ENCODE measurements at places on chromosomes 6 and 20. TPM values are rescaled to one million over a fixed set of nuclear protein-coding genes. Genes with fewer than 3 reads are reported as not detected.

GRCh38 chr6:73108949-73109348, 116.3 kb downstream of the KHDC1L start:
- H3K4me3 ChIP-seq = no peak overlapping the region
- no peaks in the 10 kb centered on the region for H3K4me1 ChIP-seq
- no peak overlapping the region for H3K27ac ChIP-seq
- no peak for DNase-seq

DNA sequence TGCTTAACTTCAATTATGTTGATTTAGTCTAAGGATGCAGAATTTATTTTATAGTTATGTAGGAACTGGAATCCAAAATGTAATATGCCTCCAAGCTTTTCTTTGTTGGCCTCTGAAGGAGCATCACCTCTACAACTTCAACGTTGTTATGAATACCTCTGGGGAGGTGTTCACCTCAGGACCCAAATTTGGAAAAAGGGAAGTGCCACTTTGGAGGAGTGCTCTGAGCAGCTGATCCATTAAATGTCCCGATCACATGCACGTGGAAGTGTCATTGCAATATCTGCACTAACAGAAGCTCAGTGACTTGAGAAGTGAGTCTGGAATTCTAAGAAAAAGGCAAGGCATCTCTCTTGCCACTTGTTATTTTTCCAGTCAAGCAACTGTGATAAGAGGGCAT, 22.2 kb upstream of the SLC17A3 start:
- H3K27me3 ChIP-seq = no peaks in the 10 kb centered on the region
- peaks cover 33% of the 10 kb centered on the region for H3K4me1 ChIP-seq
- H3K36me3 ChIP-seq = no peaks in the 10 kb centered on the region
- H3K27ac ChIP-seq = no peak overlapping the region
- no peak overlapping the region for H3K4me3 ChIP-seq

DNA sequence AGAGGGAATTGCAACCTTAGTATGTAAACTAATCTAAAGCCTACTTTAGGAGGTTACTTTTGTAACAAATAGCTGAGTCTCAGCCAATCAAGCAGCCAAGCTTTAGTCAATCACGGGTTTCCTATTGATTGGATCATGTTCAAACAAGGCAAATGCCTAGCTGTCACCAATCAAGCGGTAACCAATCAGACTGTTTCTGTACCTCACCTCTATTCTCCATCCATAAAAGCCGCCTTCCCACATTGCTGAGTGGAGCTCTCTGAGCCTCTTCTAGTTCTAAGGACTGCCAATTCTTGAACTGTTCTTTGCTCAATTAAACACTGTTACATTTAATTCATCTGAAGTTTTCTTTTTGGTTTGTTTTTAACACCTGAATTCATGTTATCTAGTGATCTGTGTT, 148.4 kb upstream of the BMP5 start:
- no peak overlapping the region for H3K27ac ChIP-seq
- H3K27me3 ChIP-seq = no peaks in the 10 kb centered on the region
- DNase-seq = no peak

DNA sequence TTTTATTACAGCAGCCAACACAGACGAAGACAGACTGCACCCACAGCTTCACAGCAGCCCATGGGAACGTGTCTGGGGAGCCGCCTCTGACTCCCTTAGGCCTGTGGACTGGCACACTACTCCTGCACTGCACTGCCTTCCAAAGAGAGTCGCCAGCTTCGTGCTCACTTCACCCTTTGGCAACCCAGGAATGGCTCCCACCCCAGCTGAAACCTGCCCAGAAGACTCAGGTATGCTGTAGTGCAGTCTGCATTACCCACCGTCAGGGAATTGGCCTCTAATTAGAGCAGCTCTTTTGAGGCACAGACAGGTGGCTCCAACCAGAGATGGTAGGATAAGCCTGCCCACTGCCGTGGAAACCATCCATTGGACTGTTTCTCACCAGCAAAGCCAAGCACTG, 39.9 kb upstream of the FRMD1 start:
- H3K4me1 ChIP-seq = peaks cover 14% of the 10 kb centered on the region
- no peak for DNase-seq
- H3K36me3 ChIP-seq = no peaks in the 10 kb centered on the region
- H3K4me3 ChIP-seq = no peak overlapping the region

GRCh38 chr6:49453221-49453620, 9.8 kb downstream of the MMUT start:
- no peak overlapping the region for H3K27ac ChIP-seq
- H3K4me3 ChIP-seq = no peak overlapping the region
- peaks cover 4% of the 10 kb centered on the region for H3K36me3 ChIP-seq
- peak; percentile 6 for DNase-seq

- H3K27ac ChIP-seq = no peak overlapping the region
- H3K27me3 ChIP-seq = no peaks in the 10 kb centered on the region
- no peak overlapping the region for H3K4me3 ChIP-seq
- no peak for DNase-seq
Observed at GRCh38 chr6:35181308-35181932, 32.3 kb upstream of the SCUBE3 start.

DNA sequence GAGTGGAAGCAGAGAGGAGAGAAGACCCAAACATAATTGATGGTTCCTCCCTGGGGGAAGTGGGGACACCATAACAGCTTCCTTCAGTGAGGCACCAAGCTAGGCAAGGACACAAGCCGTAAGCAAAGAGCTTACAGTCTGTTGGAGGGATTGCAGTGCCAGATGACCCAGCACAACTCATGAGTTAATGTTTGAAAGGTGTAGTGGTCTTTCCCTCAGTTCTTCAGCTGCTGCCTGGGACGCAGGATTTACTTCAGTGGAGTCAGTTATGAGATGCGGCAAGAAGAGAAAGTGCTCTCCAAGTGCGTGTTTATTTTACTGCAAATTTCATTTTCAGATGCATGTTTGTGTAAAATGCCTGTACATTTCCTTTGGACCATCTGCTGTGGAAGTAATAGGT, 38.7 kb upstream of the SLC17A4 start:
- no peak overlapping the region for H3K27ac ChIP-seq
- DNase-seq = peak; percentile 47
- H3K36me3 ChIP-seq = no peaks in the 10 kb centered on the region
- peaks cover 38% of the 10 kb centered on the region for H3K4me1 ChIP-seq
- H3K27me3 ChIP-seq = no peaks in the 10 kb centered on the region

GRCh38 chr20:10659651-10660601, 13.9 kb downstream of the JAG1 start:
- peaks cover 94% of the 10 kb centered on the region for H3K36me3 ChIP-seq
- no peak overlapping the region for H3K4me3 ChIP-seq
- peak overlapping the region; percentile 7 for H3K27ac ChIP-seq

- H3K4me1 ChIP-seq = 0 out of 2 replicates have a peak, but pooled peaks cover 7% of the 10 kb centered on the region
- no peak for DNase-seq
- no peaks in the 10 kb centered on the region for H3K27me3 ChIP-seq
- no peak overlapping the region for H3K4me3 ChIP-seq
- no peaks in the 10 kb centered on the region for H3K36me3 ChIP-seq
Observed at GRCh38 chr6:147103007-147103406, 101.2 kb upstream of the STXBP5 start.

DNA sequence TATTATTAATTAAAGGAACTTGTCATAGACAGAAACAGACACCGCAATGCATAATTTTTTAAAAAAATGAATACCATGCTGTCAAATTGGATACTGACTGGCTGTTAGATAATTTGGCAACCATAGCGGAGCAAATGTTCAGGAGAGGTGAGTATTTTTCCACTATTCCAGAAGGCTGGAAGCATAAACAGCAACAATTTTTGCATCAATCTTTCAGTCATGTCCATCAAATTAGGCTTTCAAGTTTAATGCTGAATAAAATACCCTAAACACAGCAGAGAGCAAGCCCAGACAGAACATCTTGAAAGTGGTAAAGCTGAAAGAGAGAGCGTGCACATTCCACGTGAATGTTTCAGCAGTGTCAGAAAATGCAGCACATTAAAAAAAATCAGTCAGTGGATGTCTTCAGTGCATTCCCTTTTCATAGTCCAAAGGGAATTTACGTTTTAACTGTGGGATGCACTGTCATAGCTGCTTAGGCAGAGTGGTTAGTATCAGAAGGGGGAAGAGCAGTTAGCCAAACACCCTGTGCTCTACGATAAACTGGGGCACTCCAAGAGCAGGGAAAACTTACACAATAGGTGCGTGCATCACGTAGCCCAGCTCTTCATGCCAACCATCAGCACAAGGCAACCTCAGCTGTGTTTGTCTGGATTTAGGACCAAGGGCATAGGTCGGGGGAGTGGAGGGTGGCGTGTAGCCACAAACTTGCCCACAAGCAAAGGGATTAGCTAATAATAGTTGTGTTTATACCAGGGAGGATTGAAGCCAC, 116.2 kb upstream of the STMND1 start:
- peaks cover 7% of the 10 kb centered on the region for H3K4me1 ChIP-seq
- H3K27me3 ChIP-seq = peaks cover 13% of the 10 kb centered on the region
- no peak for DNase-seq
- no peaks in the 10 kb centered on the region for H3K36me3 ChIP-seq

- no peak overlapping the region for H3K27ac ChIP-seq
- no peak overlapping the region for H3K4me3 ChIP-seq
- H3K27me3 ChIP-seq = no peaks in the 10 kb centered on the region
- 0 out of 2 replicates have a peak, but pooled peaks cover 9% of the 10 kb centered on the region for H3K4me1 ChIP-seq
Observed at GRCh38 chr20:4864311-4864752, 137.0 kb downstream of the SLC23A2 start.

GRCh38 chr6:46948699-46949098, 27.0 kb upstream of the ADGRF5 start:
- H3K36me3 ChIP-seq = no peaks in the 10 kb centered on the region
- peaks cover 50% of the 10 kb centered on the region for H3K27me3 ChIP-seq
- H3K27ac ChIP-seq = no peak overlapping the region

GRCh38 chr20:47781632-47782031, 3.6 kb downstream of the SULF2 start:
- no peak for DNase-seq
- no peaks in the 10 kb centered on the region for H3K36me3 ChIP-seq
- H3K27me3 ChIP-seq = peaks cover 11% of the 10 kb centered on the region
- no peak overlapping the region for H3K27ac ChIP-seq

DNA sequence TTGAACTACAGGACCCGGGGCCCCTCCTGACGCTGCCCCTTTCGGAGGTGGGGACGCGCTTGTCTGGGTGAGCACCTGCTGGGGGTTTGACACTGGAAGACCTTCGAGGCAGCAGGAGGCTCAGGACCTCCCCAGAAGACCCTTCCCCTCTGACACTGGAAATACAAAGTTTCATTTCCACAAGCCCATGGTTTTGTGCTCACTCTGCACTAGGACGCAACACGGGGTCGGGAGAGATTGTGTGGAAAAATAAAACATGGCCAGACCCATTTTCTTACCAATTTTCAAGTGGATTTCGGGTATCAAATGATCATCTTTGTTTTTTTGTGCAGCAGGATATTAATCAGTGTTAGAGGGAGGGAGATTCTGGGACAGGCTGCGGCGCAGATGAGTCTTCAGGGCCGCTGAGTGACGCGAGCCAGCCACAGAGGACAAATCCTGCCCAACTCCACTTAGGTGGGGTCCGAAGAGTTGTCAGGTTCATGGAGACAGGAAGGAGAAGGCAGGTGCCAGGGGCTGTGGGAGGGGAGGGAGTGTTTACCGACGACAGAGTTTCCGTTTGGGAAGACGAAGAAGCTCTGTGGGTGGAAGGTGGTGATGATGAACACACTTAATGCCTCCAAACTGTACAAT, 160.0 kb upstream of the AFDN start:
- peak overlapping the region; percentile 85 for H3K27ac ChIP-seq
- DNase-seq = no peak
- no peaks in the 10 kb centered on the region for H3K27me3 ChIP-seq
- H3K4me3 ChIP-seq = no peak overlapping the region
- peaks cover 100% of the 10 kb centered on the region for H3K4me1 ChIP-seq

GRCh38 chr6:39143238-39143930, 28.4 kb upstream of the SAYSD1 start:
- DNase-seq = no peak
- H3K4me3 ChIP-seq = no peak overlapping the region
- no peaks in the 10 kb centered on the region for H3K27me3 ChIP-seq
- H3K27ac ChIP-seq = no peak overlapping the region
- no peaks in the 10 kb centered on the region for H3K36me3 ChIP-seq

DNA sequence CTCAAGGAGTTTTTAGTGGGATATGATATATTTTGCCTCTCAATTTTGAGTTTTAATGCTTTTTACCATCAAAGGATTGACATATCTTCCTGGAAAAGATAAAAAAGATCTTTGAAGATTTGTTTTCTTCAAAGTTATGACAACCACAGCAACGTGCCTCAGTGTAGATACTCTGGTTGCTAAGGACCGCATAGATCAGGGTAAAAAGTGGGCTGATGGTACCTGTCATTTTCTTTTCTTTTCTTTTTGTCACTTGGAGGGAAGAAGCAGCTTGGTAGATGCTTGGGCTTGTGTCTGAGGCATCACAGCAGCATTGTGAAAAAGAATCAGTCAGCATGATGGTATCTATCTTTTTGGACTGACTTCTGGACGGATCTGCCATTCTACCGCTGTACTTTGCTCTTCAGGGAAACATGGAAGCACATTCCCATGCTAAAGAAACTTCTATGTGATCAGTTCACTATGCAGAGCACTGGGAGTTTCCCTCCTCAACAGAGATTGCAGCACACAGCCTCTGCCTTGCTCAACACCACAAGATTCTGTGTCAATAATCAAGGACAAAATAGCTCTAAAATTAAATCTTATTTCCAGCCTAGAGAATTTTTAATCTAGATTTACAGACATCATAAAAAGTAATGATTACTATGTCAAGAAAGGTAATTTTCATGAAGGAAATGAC, 54.8 kb upstream of the SGK1 start:
- H3K4me1 ChIP-seq = no peaks in the 10 kb centered on the region
- H3K36me3 ChIP-seq = no peaks in the 10 kb centered on the region
- H3K27ac ChIP-seq = no peak overlapping the region
- DNase-seq = no peak

- H3K27ac ChIP-seq = no peak overlapping the region
- no peak overlapping the region for H3K4me3 ChIP-seq
- H3K4me1 ChIP-seq = 0 out of 2 replicates have a peak, but pooled peaks cover 5% of the 10 kb centered on the region
- DNase-seq = no peak
- H3K36me3 ChIP-seq = no peaks in the 10 kb centered on the region
Observed at GRCh38 chr6:157249826-157250225, 73.5 kb downstream of the TMEM242 start.

DNA sequence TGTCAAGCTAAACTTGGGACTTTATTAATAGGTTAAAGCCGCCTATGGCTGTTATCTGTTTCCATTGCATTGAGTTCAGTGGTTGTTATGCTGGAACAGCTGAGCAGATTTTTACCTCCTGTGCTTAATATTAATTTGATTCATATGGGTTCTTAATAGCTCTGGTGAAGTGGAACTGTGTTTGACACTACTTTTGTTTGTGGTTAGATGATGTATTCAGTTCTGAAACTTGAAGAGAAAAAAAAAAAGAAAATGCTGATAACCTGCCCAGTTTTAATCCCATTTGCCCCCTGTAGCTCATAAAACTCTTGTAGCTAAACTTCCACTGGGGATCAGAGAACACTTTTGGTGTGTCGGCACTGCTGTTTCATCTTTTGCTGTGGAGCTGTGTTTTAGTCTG, 117.8 kb downstream of the ZDHHC14 start:
- H3K4me1 ChIP-seq = 0 out of 2 replicates have a peak, but pooled peaks cover 4% of the 10 kb centered on the region
- no peak for DNase-seq
- no peaks in the 10 kb centered on the region for H3K36me3 ChIP-seq
- no peak overlapping the region for H3K27ac ChIP-seq
- no peaks in the 10 kb centered on the region for H3K27me3 ChIP-seq

Gene ME1
- total RNA-seq = not detected

Gene EEF1A2
- total RNA-seq = 0.44 TPM

Gene MCCD1
- total RNA-seq = 0.15 TPM

Gene PKIB
- 2.2 TPM for total RNA-seq

Gene E2F1
- total RNA-seq = 25.3 TPM

Gene TGM3
- total RNA-seq = not detected

Gene EPB41L2
- 41.7 TPM for total RNA-seq

Gene RAD21L1
- not detected for total RNA-seq

Data from HepG2 (cell line).